ENCODE measurements at places on chromosomes 7 and 10.

- DNase-seq: no peak
These were observed 427.1 kb upstream of the GALNT17 start for GRCh38 chr7:70704831-70705346.

DNA sequence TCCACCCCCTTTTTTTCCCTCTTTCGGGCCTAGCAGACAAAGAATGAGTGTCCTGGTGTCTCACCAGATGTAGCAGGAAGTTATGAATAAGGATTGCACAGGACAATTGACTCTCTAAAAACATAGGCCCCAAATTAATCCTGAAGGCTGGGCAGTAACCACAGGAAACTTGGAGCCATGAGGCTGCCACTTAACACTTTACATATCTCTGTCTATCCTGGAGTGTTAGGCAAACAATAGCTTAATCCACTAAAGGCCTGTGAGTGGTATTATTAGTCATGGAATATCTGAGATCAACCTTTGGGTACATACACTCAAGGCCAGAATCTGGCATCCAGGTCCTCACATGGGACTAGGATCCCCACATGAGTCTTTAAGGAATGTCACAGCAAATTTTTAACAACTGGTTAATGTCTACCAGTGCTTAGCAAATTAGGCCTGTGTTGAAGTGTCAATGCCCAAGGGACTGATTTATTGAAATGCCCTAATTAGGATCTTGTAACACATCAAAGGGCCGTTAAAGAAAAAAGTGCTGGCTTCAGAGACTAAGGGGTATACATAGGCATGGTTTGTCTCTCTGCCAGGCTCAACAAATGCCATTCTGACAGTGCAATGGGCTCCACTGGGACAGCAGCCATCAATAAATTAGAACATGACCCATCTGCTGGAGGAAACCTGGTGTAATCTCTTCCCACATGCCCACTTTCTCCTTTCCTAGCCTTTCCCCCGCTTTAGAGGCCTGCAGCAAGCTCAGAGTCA, 196.7 kb upstream of the TBX20 start:
- no peak for DNase-seq

DNA sequence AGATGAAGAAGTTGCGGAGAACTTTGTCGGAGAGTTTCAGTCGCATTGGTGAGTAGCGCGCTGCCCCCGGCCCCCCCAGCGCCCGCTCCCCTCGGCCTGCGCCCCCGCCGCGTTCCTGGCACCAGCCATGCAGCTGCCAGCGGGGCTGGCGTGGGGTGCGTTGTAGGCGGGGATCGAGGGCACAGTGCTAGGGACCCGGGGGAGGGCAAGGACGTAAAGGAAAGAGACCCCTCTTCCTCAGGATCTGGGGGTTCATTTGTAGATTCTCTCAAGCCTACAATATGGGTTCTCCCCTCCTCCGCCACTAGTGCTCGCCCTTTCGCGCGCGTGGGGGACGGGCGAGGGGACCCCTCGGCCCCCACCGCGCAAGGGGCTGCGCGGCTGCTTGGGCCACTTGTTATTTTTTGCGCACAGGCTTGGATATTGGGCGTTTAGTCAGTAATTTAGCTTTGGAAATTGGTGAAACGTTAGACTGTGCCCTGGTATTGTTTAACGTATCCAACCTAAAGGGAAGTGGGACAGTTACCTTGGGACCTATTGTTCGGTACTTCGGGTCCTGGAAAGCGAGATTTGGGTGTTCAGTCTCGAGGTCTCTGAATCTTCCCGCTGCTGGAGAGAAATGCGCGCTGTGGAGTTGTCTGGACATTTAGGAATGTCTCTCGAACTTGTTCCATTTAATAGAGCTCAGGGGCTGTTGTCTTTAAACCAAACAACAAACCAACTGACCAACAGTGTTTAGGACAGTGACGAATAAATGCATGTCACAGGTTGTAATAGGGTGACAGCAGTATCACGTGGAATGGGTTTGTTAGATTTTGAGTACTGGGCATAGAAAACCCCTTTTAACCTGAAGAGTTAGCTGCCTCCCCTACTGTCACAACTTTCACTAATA, 796 bp downstream of the CDK14 start:
- DNase-seq: no peak

GRCh38 chr10:34543716-34544115, 271.4 kb downstream of the PARD3 start:
- DNase-seq: no peak

GRCh38 chr7:7972922-7973594, 4.5 kb downstream of the GLCCI1 start:
- no peak for DNase-seq

Measured in activated CD4-positive, CD25-positive, alpha-beta regulatory T cell treated with anti-CD3 and anti-CD28 coated beads, Interleukin-2, amount 50 U/mL, for 72 hours (primary cell).